ENCODE measurements at places on chromosomes 6 and 20.

DNA sequence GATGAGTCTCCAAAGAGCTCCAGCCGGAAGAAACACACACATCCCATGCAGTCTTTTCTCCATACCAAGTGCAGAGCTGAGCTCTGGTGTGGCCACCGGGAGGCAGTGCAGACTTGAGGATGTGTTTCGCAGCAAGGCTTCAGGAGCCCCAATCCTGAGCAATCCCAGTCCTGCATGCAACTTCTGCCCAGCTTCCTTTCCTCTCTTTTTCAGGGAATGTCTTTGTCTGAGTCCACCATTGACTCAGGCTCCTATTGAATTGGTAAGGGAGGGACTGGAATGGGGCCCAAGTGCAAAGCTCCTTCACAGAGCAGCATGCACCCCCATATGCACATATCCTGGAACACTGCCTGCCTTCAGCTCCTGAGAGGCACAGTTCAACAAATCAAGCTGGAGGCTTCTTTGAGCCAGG is 50.5 kb upstream of the ASIP start:
- H3K4me1 ChIP-seq: no peaks in the 10 kb centered on the region
- no peak overlapping the region for H3K4me3 ChIP-seq
- DNase-seq: peak; percentile 58
- no peaks in the 10 kb centered on the region for H3K27me3 ChIP-seq
- H3K36me3 ChIP-seq: no peaks in the 10 kb centered on the region
- H3K27ac ChIP-seq: no peak overlapping the region

- no peak overlapping the region for H3K4me3 ChIP-seq
- H3K27me3 ChIP-seq: no peaks in the 10 kb centered on the region
These were observed 86.3 kb downstream of the CHMP4B start for GRCh38 chr20:33897313-33897912.

DNA sequence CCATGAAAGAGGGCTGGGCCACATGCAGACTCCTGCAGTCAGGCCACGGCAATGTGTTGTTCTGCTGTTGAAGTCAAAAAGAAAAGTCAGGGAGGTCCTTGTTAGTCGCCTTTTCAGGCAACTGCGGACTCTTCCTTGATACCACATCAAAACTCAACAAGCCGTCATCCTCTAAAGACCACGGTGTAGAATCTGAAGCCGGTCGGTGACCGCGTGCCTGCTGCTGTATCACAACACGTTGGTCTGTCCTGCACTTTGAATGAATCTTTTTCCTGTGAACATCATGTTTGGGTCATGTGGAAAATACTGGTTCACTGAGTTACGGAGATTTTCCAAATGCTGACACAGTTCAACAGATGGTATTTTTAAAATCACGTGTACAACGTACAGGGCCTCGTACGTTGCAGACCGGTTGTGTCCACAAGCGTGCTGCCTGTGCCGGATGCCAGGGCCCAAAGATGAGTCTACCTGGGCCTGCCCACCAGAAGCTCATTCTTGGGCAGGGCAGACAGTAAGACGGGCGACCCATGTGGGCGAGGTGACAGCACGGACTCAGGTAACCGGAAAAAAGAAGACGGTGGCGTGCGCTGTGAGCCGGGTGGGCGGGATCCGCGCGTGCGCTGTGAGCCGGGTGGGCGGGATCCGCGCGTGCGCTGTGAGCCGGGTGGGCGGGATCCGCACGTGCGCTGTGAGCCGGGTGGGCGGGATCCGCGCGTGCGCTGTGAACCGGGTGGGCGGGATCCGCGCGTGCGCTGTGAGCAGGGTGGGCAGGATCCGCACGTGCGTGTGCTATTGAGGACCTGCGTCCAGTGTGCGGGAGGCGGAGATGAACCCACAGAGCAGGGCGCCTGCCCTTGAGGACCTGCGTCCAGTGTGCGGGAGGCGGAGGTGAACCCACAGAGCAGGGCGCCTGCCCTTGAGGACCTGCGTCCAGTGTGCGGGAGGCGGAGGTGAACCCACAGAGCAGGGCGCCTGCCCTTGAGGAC is 114.5 kb downstream of the FAM120B start:
- H3K4me3 ChIP-seq: no peak overlapping the region
- H3K27ac ChIP-seq: no peak overlapping the region
- no peaks in the 10 kb centered on the region for H3K36me3 ChIP-seq
- H3K27me3 ChIP-seq: peaks cover 9% of the 10 kb centered on the region
- H3K4me1 ChIP-seq: no peaks in the 10 kb centered on the region

DNA sequence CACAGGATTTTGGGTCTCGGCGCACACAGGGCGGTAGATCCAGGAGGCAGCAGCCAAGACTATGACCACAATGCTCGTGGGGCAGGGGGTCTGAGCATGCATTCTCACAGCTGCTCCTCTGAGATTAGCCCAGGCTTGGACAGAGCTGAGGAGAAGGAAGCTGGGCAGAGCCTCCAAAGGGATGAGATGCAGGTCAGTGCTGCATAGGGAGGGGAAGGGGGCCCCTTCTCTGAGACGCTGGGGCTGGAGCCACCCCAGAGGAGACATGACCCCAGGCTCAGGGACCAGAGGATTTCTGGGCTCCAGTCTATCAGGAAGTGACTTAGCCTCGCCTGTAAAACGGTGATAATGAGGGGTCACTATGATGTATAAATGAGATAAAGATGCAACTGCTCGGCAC is 93.9 kb downstream of the BFSP1 start:
- no peak overlapping the region for H3K27ac ChIP-seq
- H3K36me3 ChIP-seq: no peaks in the 10 kb centered on the region
- no peaks in the 10 kb centered on the region for H3K4me1 ChIP-seq
- no peak for DNase-seq
- no peaks in the 10 kb centered on the region for H3K27me3 ChIP-seq
- no peak overlapping the region for H3K4me3 ChIP-seq
